ENCODE measurements at places on chromosomes 12 and 14.

DNA sequence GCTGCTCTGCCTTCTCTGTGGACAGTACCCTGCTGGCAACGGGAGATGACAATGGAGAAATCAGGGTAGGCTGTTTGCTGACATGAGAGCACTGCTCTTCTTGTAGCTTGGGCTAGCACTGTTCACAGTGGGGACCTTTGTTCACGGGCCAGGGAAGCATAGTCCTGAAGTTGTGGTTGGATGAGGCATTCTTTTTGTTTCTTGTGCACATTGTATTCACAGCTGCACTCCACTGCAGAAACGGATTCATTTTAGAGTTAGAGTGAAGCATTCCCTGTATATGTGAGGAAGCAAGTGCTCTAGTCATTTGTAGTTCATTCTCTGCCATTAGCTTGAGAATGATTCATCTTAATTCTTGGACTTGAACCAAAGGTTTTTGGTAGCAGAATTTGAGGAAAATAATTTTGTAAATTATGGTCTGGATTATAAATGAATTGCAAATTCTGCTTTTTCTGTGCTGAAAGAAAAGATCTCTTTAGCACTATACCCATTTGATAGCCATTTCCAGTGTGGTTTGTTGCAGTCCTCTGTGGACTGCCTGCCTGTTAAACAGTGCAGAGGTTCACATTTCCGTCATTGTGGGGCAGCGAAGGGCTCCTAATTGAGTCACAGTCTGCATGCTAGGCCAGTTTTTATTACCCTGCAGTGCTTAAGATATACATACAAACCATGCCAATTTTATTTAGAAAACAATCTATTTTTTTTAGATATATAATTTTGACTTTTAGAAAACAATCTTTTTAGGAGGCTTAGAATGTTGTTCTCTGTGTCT, 80.6 kb downstream of the APAF1 start:
- peak; percentile 40 for DNase-seq

DNA sequence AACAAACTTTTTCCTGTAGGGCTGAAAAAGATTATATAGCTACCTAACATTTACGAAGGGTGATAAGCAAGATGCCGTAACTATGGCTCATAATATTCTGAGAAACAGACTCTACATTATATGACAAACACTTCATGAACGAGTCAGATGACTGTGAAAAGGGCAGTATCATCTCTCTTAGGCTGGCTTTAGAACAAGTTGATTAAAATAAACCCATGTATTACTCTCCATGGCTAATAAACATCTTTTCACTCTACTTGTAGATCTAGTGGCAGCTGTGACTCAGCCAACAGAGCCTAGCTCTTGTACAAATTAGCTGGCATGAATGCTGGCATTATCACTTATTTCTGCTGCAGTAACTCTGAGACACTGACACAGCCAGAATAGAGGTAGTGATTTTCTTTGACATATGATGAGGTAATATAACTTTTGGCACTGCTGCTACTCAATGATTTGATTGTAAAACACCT, 47.1 kb downstream of the SLC2A13 start:
- no peak for DNase-seq

GRCh38 chr14:34824826-34825225, 50.3 kb downstream of the BAZ1A start:
- no peak for DNase-seq

DNA sequence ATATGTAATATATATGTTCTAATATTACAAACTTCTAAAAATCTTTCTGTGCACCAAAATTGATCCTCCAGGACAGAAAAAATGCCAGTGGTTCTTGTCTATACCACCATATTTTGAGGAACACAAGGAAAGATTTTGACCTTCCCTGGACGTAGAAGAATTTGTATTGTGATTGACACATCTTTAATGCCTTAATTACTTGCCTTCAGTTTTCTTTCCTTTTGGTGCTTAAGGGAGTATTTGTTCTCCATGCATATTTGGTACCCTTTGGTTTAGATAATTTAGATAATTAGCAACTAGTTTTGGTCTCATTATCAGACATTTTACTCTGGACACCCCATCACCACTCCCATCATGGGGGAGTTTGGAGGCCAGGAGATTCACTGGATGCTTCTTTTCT, 27.6 kb downstream of the TRAF3 start:
- DNase-seq = no peak

- DNase-seq = no peak
Measured at GRCh38 chr12:42695490-42695995, 106.0 kb upstream of the PRICKLE1 start.

GRCh38 chr14:82855912-82856391, 1322.3 kb upstream of the SEL1L start:
- DNase-seq = no peak

DNA sequence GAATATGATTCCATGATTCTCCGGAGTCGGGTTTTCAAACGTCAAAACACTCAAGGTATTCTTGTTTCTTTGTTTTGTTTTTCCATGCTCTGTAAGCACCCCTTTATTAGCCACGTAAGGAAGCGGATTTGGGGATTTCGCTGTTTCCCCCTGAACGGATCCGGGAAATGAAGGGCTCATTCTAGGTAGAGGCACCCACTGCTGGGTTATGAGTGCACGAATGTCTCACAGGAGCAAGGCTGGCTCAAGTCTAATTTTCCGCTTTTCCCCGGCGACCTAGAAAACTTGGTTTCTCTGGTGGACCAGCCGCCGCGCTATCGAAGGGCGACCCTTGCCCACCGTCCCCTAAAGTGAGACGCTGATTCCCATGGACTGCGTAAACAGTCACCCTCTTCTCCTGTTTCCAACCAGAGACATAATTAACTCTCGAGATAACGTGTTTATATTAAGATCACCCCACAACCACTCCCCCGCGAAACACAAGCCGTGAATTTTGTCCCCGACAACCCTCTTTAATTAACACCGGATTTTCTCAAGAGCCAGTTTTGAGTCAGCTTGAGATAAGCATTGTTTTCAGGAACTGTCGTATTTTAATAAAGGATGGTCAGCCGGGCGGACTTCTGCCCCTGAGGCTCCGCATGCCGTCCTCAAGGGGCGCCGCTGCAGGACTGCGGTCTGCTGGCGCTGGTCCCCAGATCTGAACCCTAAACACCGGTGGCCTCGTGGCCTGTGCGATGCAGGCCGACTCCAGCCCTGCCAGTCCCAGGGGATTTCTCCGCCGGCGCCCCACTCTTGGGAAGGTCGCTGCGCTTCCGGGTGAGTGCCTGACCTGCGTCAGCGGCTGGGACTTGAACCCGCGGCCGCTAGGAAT, 515 bp upstream of the ABCC9 start:
- no peak for DNase-seq

- no peak for DNase-seq
Measured at GRCh38 chr12:26690601-26691000, 142.4 kb downstream of the ITPR2 start.

- no peak for DNase-seq
Measured at GRCh38 chr12:22380031-22380430, 45.5 kb upstream of the ST8SIA1 start.

DNA sequence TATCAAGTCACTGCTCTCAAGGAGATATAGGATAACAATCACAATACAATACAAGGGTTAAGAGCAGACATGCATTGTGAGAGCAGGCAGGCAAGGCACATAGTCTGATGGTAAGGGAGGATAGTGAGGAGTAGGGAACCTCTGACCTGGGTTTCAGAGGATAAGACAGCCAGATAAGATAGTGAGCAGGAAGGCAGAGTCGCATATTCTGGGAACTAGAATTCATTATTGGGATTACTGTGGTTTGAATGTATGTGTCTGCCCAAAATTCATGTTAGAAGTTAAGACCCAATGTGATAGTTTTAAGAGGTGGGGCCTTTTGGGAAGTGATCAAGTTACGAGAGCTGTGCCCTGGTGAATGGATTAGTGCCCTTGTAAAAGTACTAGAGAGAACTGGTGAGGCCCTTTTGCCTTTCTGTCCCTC, 14.4 kb upstream of the ATF1 start:
- no peak for DNase-seq

GRCh38 chr14:51836417-51836816, 24.0 kb upstream of the GNG2 start:
- DNase-seq = no peak

GRCh38 chr12:31524791-31525495, 66.0 kb downstream of the DENND5B start:
- DNase-seq = no peak

DNA sequence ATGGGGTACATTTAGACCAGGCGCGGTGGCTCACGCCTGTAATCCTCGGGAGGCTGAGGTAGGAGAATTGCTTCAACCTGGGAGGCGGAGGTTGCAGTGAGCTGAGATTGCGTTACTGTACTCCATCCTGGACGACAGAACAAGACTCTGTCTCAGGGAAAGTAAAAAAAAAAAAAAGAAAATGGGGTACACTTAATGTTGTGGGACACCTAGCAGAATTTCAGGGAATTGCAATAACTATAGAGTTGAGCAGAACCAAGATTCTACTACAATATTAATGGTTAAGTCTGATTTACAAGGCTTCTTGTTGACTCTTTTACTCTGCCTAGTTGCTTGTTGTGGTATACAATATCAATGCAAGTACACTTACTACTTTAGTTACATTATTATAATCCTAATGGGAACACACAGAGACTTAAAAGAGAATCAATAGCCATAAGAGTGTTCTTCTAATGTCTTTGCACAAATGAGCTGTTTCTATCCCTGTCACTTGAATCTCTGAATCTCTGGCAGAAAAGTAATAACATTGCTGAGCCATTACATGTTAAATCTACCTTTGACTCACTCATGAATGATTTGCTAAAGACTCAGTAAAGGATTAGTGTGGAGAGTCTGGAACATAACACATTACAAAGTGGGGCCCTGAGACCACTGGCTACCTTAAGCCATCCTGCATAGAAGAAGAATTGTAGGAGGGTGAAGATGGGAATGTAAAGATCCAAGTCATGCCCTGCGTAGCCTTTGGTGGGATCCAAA, 22.7 kb downstream of the BEST3 start:
- no peak for DNase-seq

- no peak for DNase-seq
Measured at GRCh38 chr14:93044556-93044955, 71.2 kb downstream of the ITPK1 start.

DNA sequence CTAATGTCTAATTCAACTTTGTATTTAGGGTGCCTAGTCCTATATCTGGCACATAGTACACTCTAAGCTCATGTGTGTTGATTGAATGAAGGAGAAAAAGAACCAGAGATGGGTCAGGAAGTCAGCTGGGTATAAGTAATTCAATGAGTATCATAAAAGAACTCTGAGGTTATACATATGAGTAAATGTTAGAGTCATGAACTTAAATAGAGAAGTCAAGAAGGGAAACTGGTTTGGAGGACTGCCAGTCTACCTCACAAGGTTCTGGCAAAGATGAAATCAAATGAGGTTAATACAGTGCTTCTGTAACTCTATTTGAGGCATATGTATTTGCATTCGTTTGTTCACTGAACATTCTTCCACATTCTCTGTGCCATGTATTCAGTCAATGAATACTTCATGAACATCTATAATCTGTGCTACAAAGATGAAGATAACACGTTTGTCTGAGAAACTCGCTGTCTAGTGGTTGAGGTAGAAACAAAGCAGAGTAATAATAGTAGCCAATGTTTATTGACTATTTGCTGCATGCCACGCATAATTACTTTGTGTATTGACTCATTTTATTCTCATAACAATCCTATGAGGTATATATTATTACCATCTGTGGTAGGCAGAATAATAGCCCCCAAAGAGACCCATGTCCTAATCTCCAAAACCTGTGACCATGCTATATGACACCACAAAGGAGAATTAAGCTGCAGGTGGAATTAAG, 88.9 kb downstream of the PTGER2 start:
- no peak for DNase-seq

DNA sequence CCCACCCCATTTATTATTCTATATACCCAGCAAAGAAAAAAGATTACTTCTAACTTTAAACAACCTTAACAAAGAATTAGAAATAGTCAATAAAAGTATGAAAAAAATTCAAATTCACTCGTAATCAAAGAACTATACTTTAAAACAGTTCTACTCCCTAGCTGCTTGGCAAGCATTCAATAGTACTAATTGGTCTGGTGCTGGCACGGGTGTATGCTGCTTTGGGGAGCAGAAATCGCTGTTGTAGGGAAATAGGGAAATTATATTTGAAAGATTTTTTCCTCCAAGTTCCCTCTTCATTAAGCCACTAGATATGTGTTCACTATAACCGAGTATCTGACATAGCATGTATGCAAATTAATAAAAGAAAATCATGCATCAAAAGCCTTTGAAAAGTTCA, 65.7 kb downstream of the DICER1 start:
- no peak for DNase-seq

DNA sequence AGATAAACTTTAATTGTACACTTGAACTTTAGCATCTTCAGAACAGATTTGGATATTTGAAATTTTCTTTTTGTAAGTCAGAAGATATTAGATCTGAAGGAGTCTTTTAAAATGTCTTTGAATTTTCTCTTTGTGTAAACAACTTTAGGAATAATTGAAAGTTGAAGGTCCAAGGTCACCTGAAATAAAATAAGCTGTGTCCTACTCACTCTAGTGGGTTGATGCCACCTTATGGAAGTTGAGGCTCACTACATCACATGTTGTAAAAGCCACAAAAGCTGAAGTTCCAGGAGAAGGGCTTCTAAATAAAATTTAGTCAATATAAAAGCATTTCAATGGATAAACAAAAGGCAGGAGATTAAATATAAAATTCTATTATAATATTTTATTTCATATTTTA, 122.0 kb upstream of the ATXN7L3B start:
- no peak for DNase-seq

DNA sequence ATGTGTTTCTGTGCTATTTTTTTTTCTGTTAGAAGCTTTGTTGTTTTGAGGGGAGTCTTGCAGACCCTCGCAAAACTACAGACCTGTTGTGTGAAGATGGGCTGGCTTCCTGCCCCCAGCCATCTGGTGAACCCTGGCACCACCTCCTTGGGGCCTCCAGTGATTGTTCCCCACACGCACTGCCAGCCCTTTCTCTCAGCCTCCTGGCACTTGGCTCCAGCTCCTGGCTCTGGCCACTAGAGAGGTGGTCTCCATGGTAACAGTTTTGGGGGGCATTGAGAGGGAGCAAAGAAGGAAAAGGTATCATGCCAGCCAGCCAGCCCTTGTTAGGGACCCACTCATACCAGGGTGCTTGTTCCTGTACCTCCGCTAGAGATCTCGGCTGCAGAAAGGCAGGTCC, 176.4 kb upstream of the RPH3A start:
- DNase-seq = no peak

GRCh38 chr14:35818346-35819115, 7.6 kb upstream of the BRMS1L start:
- no peak for DNase-seq

DNA sequence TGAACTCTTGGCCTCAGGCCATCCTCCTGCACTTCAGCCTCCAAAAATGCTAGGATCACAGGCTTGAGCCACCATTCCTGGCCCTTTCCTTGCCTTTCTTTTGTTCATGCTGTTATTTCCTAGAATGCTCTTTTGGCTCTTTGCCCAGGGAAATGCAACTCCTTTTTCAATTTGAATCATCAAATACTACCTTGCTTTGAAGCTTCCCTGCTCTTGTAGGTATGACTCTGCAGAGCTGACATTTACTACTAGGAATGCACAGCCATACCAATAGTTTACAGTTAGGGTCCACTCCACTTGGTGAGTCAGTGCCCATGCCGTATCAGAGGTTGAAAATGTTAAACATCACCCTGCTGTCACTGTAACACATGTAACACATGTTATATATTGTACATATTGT, 107.0 kb upstream of the CRY1 start:
- DNase-seq = no peak
